ENCODE measurements at places on chromosomes 11 and 22.
A peak's percentile ranks its signal among the peaks of the same experiment; 100 is the strongest.

- DNase-seq: peak; percentile 80
These were observed 12.1 kb upstream of the NFAM1 start for GRCh38 chr22:42444077-42444904.

- DNase-seq: no peak
These were observed 13.4 kb downstream of the PAFAH1B2 start for GRCh38 chr11:117157507-117157906.

DNA sequence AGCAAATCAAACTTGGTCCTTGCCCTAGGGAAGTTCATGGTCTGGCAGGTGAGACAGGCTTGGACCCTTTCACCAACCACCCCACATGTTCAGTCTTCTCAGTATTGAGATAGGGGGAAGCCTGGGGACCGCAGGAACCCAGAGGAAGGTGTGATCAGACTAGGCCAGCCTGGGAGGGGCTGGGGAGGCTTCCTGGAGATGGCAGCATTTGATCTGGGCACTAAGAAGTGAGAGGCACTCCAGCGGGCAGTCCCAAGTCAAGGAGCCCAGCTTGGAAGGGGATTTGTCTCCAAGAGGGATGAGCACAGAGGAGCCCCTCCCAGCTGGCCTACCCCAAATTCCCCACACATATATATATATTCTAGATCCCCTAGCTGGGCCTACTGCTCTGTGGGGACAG, 5.4 kb downstream of the LRRC32 start:
- no peak for DNase-seq

GRCh38 chr22:49856343-49856742, 2.7 kb downstream of the ZBED4 start:
- DNase-seq: no peak

DNA sequence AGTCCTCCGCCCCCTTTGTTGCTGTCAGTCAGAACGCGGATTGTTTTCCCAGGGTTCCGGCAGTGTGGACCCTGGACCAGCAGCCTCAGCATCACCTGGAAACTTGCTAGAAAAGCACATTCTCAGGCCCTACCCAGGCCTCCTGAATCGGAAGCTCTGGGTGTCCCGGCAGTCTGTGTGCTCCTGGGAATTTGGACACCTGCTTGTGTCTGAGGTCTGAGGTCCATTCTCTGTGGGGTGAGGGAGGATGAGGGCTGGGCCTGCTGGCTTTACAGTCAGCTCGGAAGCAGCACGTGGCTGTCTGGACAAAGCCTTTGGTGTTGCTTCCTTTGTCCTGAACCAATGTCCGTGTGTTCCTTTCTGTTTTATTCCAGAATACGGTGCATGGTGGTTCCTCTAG, 299.7 kb downstream of the TBC1D22A start:
- no peak for DNase-seq

DNA sequence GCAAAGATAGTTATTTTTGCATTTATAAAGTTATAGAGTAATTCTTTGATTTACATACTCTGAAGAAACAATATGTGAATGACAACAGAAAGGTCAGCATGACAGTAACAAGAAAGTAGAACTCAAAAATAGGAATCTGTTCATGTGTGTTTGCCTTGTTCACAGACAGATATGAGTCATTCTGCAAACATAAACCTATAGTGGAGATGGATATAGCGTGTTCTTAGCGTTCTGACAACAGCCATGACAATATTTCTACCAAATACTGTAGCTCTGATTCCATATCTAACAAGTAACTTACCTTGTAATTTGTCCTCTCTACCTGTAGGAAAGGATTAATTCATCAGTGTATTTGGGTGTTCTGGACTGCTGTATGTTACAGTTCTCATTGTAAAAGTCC, 208.5 kb upstream of the MTMR2 start:
- no peak for DNase-seq

DNA sequence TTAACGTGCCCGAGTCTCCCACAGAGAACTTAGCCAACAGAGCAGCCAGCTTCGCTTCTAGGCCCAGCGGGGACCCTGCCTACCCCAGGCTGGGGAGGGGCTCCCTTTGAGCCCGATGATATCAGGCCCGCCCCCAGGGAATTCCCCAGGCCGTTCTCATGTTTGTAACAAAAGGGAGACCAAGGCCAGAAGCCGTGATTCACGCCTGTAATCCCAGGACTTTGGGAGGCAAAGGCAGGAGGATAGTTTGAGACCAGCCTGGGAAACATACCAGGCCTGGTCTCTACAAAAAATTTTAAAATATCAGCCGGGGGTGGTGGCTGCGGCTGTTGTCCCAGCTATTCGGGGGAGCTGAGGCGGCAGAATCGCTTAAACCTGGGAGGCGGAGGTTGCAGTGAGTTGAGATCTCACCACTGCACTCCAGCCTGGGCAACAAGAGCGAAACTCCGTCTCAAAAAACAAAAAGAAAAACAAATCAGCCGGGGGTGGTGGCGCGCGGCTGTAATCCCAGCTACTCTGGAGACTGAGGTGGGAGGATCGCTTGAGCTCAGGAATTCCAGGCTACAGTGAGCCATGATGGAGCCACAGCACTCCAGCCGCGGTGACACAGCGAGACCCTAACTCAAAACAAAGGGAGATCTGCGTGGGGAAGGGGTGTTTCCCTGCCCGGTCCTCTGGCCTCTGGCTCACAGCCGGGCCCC, 1.7 kb downstream of the DRD4 start:
- DNase-seq: no peak

DNA sequence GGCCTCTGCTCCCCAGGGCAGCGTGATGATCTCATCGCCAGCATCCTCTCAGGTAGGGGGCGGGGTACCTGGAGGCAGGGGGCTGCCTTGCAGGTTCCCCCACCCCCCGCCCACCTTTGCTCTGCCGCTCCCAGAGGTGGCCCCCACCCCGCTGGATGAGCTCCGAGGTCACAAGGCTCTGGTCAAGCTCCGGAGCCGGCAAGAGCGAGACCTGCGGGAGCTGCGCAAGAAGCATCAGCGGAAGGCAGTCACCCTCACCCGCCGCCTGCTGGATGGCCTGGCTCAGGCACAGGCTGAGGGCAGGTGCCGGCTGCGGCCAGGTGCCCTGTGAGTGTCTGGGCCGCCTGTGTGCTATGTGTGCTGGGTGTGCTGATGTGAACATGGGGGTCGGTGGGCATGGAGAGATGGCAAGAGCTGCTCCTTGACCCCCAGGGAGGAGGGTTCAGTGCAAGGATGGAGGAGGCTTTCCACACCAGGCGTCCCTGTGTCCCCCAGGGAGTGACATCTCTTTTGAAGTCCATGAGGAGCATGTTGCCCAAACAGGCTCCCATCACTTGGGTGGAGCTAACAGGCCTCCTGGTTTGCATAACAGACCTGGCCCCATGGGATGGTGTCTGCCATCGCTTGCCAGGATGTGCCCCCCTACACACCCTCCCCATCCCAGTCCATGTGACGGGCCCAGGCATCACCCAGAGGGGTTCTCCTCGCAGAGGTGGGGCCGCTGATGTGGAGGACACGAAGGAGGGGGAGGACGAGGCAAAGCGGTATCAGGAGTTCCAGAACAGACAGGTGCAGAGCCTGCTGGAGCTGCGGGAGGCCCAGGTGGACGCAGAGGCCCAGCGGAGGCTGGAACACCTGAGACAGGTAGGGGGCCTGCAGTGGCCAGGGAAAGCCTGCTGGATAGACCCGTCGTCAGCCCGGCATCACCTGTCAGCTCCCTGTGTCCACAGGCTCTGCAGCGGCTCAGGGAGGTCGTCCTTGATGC, 14.1 kb downstream of the PLCB3 start:
- DNase-seq: no peak

DNA sequence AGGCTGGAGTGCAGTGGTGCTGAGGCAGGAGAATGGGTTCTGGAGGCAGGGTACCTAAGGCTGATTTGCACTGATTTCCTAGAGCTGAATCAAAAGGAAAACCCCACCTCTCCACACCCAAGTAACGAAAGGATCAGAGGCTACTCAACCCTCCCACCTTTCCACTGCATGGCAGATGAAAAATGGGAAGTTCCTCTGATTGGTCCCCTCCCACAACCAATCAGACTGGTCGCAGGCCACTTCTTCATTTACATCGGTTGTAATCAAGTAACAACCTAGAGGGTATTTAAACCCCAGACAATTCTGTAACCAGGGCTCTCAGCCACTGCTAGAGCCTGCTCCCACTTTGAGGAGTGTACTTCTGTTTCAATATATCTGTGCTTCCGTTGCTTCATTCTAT, 18.6 kb upstream of the PARVB start:
- DNase-seq: no peak

GRCh38 chr22:36816636-36817524, at the start of gene PVALB:
Gene PVALB, minus strand, starts transcription at chr22:36817035. Its CDS starts 30 bp downstream, at chr22:36817005.
- no peak for DNase-seq

DNA sequence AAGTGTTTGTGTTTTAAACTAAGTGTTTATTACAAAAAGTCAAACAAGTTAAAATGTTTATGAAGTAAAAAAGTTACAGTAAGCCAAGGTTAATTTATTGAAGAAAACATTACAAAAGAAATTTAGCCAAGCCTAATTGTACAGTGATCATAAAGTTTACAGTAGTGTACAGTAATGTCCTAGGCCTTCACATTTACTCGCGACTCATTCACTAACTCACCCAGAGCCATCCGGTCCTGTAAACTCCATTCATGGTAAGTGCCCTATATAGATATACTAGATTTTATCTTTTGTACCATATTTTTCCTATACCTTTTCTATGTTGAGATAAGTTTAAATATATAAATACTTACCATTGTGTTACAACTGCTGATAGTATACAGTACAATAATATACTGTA, 481.8 kb upstream of the TENM4 start:
- no peak for DNase-seq

- no peak for DNase-seq
These were observed 9.2 kb upstream of the PRRG4 start for GRCh38 chr11:32820497-32820896.

- no peak for DNase-seq
These were observed 36.9 kb downstream of the F2 start for GRCh38 chr11:46755962-46756361.

- no peak for DNase-seq
These were observed 19.8 kb downstream of the IGSF9B start for GRCh38 chr11:133937015-133937414.

GRCh38 chr22:41092023-41092817, at the start of gene EP300:
Gene EP300, plus strand, starts transcription at chr22:41092592. Its CDS starts 413 bp downstream, at chr22:41093005.
- peak; percentile 85 for DNase-seq

GRCh38 chr11:46896719-46897406, 21.5 kb downstream of the LRP4 start:
- DNase-seq: no peak

DNA sequence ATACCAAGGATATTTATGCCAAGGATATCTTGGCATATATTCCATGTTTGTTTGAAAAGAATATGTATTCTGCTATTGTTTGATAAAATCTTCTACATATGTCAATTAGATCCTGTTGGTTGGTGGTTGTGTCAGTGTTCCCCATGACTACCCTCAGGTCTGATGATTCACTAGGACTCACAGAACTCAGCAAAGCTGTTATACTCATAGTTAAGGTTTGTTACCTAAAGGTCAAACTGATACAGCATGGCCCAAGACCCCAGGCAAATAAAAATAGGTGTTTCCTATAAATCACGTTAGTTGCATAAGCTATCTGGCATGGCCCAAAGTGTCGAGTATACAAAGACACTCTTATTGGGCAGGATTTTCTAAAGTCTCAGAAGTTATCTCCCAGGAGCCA, 30.2 kb upstream of the B3GNT6 start:
- no peak for DNase-seq

GRCh38 chr11:125271483-125272091, 107.0 kb downstream of the PKNOX2 start:
- DNase-seq: no peak

- DNase-seq: peak; percentile 7
These were observed 9.9 kb downstream of the TMPRSS13 start for GRCh38 chr11:117919341-117919740.

DNA sequence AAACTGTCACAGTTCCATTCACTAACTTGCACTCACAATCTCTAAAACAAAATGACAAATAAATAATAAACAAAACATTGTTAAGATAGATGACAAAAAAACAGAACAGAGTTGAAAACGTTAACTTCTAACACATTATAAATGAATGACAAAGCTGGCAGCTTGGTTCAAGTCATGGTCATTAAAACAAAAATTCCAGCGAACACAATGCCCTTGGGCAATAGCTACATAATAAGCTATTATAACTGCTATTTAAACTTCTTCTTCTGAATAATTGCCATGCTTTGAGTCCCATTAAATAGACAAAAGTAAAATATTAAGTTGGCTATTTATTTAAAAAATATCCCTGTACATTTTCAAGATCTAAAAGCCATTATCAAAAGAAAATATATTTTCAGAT, 54.7 kb downstream of the PICALM start:
- no peak for DNase-seq

GRCh38 chr11:69698362-69698761, 5.5 kb downstream of the FGF19 start:
- no peak for DNase-seq

GRCh38 chr22:28867191-28867590, 16.2 kb upstream of the ZNRF3 start:
- DNase-seq: no peak

DNA sequence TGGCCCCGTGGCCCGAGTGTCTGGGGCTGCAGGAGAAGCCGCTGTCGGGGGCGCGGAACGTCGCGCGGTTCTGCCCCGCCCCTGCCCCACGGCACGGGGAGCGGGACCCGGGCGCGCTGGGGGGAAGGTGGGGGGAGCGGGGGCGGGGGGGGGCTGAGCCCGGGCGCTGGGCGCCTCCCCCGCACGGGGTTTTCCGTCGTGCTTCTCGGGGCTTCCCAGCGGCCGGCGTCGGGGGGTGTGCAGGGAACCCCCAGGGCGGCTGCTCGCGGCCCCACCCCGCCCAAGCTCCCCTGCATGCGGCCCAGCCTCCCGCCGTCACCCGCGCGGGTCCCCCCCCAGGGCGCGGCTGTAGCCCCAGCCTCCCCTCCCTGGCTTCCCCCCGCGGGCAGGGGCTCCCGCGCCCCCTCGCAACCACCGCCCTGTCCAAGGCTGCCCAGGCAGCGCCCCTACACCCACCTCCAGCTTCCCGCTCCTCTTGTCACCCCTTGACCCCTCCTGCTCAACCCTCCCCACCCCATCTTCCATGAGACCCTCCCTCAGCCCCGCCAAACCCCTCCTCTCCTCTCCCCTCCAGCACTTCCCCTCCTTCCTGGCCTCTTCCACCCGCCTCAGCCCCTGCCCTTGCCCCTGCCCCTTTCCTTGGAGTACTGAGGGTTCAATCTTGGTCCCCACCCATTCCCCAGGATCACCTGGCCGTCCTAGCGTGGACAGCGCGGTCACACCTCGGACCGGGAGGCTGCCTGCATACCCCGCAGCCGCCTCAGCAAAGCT, 1.7 kb downstream of the IL17REL start:
- DNase-seq: peak; percentile 68

DNA sequence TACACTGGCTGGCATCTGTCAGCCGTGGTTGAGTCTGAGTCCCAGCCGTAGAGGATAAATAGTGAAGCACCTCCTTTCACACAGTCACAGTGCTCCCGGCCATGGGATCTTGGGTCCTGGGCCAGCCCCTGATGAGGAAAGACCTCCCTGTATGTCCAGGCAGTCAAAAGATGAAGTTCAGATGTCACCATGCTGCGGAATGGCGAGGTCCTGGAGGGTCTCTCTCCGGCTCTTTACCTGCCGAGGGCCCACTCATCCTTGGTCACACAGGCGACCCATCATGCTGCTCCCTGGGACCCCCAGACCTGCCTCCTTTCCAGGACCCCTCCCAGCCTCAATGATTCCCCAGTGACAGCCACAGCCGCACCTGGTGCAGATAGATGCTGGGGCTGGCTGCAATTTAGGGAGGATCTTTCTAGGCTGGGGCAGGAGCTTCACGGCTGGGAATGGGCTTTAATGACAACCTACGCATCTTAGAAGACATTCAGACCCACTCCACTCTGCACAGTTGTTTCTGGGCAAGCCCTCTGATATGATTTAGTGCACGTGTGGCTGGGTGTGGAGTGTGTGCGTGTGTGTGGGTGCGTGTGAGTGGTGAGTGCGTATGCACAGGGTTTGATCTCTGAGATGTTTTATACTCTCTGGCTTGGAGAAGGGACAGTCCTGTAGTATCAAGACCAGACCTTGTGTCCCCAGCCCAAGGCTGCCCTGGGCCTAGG, 79.7 kb downstream of the FBLN1 start:
- no peak for DNase-seq
